Chondrocyte (in vitro differentiated cells): ENCODE measurements at places on chromosomes 11 and 22. TPM values are rescaled to one million over a fixed set of nuclear protein-coding genes. Genes with fewer than 3 reads are reported as not detected.

DNA sequence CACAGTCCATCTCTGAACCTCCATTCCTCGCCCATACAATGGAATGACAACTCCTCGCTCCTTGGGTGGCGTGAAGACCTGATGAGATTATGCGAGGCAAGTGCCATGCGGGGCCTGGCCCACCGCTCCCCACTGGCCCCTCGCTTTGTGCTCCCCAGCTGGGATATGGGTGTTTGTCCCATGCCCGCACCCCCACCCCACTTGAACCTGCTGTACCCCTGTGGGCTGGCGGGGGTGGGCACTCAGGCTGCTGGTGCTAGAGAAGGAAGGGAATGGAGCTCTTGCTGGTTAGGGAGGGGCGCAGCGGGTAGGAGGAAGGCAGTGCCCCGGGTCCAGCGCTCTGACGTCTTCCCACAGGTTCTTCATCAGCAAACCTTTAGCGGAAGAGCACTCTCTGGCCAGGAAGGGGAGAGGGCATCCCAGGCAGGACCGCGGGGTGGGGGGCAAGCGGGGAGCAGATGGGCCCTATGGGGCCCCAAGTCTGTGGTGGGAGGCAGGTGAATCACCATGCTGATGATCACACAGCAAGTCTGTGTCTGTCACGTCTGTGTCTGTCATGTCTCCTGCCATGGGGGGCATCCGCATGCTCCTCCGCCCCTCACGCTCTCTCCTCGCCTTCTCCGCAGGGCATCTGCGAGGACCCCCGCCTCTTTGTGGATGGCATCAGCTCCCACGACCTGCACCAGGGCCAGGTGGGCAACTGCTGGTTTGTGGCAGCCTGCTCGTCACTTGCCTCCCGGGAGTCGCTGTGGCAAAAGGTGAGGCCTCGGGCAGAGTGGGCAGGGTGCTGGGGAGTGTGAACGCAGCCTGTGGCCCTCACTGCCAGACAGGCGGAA lies 9.4 kb upstream of the OMP start:
- peak; percentile 93 for DNase-seq

The SLCO2B1 gene
- 6.0 to 19.5 TPM (median 19.2 TPM) in 3 replicates for total RNA-seq

DNA sequence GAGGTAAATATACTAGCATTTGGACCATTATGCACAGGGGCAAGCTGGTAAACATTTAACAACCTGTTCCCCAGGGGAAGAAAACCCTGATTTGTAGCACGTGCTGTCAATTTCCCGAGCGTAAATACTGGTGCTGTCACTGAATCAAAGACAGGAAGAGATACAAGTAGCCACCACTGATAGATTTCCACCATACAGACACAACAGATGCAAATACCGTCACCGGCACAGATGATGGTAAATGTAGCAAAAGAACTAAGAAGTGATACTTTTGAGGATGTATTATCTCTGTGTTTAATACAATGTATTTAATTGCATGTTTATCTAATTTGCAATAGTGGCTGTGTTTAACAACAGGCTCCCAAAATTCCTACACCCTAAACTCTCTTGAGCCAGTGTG lies 39.6 kb downstream of the SHISAL1 start:
- no peak for DNase-seq

The FAM180B gene
- total RNA-seq = not detected in 3 replicates
